Pulmonary artery endothelial cell (primary cell): ENCODE measurements at places on chromosomes 12 and 14.

DNA sequence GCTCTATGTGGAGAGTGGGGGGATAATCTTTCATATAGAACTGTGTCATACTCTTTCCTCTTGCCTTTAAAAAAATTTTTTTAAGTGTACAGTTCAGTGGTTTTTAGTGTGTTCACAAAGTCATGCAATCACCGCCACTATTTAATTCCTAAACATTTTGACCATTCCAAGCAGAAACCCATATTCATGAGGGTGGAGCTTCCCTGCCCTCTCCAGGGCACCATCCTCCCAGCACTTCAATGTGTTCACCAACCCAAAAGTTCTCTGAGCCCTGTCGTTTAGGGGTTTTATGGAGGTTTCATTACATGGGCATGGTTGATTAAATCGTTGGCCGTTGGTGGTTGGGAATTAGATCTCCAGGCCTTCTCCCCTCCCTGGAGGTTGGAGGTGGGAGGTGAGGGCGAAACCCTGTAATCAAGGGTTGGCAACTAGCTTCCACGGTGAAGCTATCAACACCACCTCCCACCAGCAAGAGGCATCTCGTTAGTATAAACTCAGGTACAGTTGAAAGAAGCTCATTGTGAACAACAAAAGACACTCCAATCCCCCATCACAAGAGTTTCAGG lies 42.8 kb upstream of the WNK1 start:
- no peak for DNase-seq

- no peak for DNase-seq
Observed at GRCh38 chr14:37150414-37150813, 22.0 kb downstream of the SLC25A21 start.

- no peak for DNase-seq
Observed at GRCh38 chr14:63478437-63478852, 64.7 kb downstream of the PPP2R5E start.

DNA sequence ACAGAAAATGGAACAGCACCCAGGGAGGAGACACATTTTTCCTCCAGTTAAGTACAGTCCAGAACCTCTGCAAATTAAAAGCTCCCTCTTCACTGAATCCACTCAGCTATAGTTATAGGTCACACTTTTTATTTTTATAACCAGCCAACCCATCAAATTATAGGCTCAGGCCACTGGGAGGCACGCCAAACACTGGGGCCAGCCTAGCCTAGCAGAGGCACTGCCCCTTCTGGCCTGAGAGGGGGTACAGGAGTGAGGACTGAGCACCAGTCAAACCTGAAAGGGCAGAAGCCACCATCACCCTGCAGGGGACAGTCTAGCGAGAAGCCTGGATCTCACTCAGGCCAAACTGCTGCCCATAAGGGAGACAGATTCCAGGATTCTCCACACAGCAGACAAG lies 19.3 kb downstream of the FMNL3 start:
- no peak for DNase-seq

DNA sequence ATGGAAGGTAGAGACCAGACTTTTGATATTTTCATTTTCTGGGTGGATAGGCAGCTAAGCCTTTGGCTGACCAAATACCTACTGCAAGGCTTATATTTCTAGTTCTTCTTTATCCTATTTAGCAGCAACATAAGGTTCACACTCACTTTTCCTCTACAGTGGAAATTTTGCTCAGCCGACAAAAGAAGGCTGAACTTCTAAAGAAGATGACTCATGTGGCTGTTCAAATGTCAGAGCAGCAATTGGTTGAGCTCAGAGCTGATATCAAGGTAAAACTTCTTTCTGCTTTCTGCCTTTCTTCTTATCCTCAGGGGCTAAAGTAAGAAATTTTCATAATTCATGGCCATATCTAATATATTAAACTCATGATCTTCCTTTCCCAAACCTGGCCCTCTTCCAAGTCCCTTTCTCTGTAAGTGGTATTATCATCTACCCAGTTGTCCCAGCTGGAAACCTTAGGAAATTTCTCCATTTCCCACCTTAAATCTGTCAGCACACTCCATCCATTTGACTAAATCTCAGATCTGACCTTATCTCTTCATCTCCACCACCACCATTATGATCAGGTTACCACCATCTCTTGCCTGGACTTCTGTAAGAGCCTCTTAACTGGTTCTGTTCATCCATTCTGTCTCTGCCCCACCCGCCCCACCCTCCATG lies 19.8 kb upstream of the KCNH3 start:
- peak; percentile 24 for DNase-seq

DNA sequence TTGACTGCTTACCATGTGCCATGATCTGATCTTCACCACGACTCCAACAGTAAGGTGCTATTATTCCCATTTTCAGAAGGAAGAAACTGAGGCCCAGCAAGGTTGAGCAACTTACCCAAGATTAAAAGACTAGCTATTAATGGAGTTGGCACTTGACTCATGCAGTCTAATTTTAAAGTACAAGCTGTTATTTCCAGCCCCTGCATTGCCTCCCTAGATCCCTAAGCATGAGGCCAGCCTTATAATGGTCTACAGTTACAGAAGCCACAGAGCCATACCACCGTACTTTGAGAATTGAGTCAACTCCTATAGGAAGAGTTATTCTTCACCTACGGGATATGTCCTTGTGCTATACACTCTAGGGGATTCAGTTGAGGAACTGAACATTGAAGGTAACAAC lies 66.7 kb upstream of the RBM19 start:
- DNase-seq: no peak

DNA sequence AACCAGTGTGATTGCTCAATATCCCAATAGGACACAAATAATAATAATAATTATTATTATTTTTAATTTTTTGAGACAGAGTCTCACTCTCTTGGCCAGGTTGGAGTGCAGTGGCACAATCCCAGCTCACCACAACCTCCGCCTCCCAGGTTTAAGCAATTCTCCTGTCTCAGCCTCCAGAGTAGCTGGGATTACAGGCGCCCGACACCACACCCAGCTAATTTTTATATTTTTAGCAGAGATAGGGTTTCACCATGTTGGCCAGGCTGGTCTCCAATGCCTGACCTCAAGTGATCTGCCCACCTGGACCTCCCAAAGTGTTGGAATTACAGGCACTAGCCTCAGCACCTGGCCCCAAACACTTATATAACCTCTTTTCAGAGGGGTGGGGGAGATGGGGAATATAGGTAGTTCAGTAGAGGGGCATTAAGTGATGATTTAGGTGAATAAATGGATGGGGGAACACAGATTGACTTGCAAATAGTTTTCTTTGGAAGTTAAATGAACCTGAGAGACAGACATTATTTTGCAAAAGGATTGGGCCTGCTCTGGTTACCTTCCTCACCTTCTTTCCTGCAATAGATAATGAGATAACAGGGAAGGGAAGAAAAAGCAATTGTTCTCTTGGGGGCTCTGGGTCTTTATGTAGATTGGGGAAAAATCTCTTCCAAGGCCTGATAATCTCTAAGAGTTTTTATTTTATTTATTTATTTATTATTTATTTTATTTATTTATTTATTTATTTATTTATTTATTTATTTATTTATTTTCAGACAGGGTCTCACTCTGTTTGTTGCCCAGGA lies 57.7 kb downstream of the RESF1 start:
- no peak for DNase-seq

DNA sequence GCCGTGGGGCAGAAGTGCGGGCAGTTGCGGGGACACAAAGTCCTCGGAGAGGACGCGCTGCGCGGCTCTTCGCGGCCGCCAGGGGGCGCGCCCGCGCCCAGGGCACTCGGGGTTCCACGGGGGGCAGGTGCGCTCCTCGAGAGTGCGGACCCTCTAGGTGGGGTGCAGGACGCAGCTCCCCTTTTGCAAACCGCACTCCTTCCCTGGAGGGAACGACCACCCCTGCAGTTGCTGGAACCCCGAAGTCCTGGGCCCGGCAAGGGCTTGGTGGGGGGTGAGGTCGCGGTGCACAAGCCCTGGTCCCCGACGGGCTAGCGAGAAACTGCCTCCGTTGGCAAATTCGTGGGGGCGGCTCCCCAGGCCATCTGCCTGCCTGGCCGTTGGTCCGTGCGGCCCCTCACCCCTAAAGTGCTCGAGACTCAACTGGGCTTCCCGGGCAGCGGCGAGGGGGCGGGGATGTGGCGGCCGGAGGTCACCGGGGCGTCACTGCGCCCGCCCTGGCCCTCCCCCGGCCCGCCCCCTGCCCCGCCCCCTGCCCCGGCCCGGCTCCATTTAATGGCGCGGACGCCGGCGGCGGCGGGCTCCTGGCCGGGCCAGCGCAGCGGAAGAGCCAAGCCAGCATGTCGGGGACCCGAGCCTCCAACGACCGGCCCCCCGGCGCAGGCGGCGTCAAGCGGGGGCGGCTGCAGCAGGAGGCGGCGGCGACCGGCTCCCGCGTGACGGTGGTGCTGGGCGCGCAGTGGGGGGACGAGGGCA lies at the start of gene ADSS1:
Gene ADSS1 (plus strand): TSS at position 579 of the 756 bp plus-strand sequence. CDS start 42 bp downstream, at position 621.
- no peak for DNase-seq

- peak; percentile 4 for DNase-seq
Observed at GRCh38 chr12:42756841-42757623, 167.5 kb upstream of the PRICKLE1 start.

- DNase-seq: no peak
Observed at GRCh38 chr12:31236998-31237637, 88.8 kb downstream of the SINHCAF start.

DNA sequence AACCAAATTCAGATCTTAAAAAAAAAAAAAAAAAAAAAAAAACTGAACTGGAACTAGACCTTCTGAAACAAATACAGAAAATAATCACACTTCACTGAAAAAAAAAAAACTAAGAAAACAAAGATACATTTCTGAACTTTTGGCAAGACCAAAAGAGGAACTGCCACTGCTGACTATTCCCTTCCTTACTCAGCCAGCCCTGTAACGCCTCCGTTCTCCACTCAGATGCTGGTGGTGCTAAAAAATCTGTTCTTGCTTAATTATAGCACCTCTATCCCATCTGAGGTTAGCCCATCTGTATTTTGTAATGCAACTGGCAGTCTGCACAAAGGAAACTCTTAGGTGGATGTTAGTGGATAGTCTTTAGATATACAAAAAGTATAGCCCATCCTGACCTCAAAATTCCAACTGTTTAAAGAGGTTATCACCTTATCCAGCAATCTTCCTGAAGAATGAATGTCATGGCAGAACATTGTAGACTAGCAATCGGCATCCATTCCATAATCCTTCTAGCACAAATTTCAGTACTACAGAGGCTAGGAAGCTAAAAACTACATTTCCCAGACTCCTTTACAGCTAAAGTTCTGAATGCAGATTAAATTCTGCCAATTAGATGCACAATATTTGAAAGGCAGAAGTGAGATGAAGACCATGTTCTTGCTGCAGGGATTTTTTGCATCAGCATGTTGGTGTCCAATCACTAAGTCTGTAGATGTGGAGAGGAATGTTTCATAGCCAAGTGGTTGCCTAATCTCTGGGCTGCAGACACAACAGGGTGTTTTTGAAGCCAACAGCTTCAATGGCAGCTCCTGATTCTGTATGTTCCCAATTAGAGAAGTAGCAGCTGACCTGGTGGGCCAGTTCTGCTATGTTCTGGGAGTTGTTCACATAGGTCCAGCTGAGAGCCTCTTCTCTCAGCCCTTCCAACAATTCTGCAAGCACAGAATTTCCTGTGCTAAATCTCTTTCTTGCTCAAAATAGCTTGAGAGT lies 5.7 kb downstream of the MAP3K9 start:
- DNase-seq: no peak

GRCh38 chr12:12171991-12172511 lies 94.8 kb downstream of the LRP6 start:
- DNase-seq: no peak

DNA sequence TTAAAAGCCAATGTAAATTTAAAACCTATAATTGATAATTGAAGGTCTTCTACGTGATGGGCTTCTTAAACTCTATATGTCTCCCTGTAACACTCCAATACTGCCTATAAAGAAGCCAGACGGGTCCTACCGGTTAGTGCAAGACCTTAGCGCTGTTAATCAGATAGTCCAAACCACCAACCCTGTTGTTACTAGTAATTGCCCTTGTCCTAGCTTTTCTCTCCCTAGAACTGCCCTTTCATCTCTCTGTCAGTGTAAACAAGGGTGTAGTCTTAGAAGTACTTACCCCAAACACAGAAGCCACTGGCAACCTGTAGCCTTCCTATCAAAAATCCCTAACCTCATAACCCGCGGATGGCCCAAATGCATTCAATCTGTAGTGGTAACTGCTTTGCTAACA lies 243.0 kb upstream of the DIO3 start:
- no peak for DNase-seq

GRCh38 chr12:106284358-106285105 lies 18.0 kb upstream of the TCP11L2 start:
- DNase-seq: no peak

DNA sequence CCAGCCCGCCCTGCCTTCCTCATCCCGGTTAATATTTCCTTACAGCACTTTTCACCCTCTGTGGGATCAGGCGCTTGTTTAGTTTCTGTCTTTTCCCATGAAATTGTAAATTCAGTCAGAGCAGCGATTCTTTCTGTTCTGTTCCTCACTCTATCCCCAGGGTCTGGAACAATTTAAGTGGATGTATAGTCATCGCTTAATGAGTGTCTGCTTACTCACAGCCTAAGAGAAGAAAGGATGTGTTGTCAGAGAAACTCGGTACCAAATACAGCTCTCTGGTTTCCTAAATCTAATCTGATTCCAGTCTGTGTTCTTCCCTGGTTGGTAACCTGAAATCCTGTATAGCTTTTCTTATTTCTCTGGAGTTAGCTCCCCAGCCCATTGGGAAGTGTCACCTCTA lies 44.9 kb downstream of the FOS start:
- DNase-seq: no peak

DNA sequence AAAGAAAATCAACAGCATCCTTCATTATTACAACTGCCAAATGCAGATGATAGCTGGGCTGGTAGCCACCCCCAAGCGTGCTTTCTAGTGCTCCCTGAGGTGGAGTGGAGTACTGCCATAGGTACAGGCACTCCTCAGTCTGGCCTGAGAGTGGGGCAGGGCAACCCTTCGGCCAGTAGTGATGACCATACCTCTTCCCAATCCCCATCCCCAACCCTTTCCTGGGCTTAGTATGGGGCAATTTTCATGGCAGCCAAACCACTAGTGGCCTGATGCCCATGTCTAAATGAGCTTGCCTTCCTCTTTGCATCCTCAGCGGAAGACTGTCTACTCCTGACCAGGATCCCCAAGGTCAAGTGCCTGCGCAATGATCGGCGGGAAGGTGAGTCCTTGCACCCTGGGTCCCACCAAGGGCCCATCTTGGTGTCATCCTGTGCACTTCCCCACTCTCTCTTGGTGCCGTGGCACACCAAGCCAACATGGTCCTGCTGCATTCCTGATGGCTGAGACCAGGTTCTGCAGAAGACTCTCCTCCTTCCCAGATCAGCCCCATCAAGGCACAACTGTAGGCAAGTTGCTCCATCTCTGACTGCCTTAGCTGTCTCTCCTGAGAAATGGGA lies 65.8 kb downstream of the GALNT16 start:
- no peak for DNase-seq

GRCh38 chr14:59161561-59162175 lies 26.8 kb upstream of the DAAM1 start:
- DNase-seq: peak; percentile 11
